ENCODE measurements at places on chromosomes 13 and 19.

DNA sequence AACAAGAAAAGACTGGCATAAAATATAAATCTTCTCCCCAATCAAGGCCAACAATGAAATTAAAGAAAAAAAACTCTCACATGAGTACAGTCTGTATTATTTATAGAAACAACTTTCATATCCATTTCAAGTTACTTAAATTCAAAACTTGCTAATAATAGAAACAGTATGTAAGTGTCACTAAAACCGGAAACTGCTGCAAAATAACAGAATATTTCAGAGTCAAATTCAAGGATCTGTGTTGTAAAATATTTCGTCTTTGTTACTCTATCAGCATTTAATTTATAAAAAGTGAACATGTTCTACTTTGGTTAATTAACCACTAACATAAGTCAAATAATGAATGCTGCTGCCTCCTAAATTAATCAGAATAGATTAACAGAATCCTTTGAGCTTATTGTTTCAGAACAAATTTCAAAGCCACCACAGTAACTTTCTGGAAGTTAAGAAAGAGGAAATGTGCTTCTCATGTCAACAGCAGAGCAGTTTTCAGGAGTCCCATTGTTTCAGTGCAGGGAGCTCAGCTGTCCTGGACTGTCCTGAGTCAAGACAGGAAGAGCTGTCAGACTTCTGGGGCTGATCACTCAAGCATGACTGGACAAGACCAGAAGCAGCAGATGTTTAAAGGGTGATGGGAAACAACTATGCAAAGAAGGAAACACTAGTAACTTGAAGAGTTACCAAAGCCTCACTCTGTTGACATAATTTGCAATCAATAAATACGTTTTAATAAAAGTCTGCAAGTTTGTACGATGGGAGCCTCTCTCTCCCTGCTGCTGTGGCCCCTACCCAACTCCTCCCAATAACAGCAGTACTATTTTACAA lies 76.9 kb downstream of the FOXO1 start:
- DNase-seq, result peak; percentile 7

GRCh38 chr13:74681891-74682290 lies 547.7 kb upstream of the KLF12 start:
- peak; percentile 32 for DNase-seq

DNA sequence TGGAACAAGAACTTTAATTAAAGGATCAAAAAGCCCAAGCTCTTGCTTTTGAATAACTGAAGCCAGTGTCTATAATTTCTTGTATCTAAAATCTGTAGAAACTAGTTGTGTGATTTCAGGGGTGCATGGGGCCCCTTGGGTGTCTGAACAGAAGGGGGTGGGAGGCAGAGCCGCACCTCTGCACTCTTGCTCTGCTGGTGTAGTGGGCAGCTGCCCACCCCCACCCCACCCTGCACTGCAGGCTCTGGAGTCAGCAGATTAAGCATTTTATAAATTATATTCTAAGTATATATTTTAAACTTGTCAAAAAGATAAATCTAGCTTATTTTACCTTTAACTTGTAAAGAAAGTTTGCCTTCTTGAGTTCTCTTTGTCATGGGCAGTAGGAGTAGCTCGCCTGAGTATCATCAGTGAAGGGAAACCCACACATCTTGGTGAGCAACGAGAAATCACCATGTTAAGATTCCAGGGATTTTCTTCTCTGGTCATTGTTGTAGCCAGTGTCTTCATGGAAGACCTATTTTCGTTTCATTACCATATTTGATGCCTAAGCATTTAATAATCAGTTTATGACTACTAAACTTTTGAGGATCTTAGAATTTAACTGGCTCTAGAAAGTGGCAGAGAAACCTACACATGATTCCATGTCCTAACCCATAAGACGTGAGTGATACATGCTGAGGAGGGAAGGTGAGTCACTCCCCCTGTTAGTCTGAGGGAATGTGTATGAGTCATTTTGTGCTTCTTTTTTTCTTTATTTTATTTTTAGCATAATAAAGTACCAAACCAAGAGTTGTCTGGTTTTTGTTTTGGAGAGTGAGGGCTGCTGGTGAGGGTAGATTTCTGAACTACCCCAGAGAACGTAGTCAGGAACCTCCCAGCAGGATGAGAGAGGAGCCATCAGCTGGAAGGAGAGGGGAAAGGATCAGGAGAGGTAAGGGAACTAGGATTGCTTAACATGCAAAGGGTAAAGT lies 7.7 kb downstream of the UBE2L5 start:
- DNase-seq, result no peak

GRCh38 chr19:2558543-2558942 lies 82.6 kb downstream of the GADD45B start:
- no peak for DNase-seq

DNA sequence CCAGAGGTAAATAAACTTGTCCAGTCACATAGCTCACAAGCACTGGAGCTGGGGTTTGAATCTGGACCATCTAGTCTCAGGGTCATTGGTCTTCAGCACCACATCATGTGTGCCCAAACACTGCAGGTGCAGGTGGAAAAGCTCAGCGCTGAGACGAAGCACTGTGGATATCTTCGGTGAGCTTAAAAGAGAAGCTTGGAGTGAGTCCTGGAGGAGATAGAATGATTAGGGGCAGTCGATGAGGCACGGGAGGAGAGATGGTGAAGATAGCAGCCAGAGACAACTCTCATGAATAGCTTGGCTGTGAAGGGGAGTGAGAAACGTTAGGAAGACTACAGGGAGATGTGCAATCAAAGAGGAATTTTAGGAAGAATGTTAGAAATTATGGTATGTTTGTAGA lies 389.3 kb downstream of the FGF9 start:
- no peak for DNase-seq

GRCh38 chr13:95243207-95243606 lies 58.0 kb downstream of the ABCC4 start:
- no peak for DNase-seq

DNA sequence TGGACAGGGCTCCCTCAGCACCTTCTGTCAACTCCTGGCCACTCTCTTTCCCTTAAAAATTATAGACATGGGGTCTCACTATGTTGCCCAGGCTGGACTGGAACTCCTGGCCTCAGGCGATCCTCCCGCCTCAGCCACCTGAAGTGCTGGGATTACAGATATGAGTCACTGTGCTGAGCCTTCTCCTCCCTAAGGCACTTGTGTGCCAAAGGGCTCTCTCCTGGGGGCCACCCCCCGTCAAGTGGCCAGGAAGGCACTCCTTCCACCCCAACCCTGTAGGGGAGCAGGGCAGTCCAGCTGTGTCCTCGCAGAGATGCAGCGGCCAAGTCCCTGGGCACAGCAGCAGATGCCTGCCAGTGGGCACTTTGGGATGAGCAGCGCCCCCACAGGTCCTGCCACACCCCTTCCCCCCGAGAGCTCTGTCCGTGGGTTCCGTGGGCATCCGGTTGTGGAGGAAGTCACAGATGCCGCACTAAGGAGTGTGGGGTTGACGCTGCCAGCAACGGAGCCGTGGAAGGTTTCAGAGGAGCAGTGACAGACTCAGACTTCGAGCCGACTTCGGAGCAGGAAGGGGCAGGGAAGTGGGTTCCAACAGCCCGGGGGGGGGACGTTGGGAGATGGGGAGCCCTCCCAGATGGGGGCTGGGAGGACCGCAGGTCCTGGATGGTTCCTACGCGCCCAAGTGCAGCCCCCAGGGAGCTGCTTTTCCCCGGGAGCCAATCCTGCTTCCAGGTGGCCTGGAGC lies 3.3 kb upstream of the UQCR11 start:
- no peak for DNase-seq

GRCh38 chr13:44040070-44040817 lies 160.5 kb downstream of the LACC1 start:
- DNase-seq, result no peak

DNA sequence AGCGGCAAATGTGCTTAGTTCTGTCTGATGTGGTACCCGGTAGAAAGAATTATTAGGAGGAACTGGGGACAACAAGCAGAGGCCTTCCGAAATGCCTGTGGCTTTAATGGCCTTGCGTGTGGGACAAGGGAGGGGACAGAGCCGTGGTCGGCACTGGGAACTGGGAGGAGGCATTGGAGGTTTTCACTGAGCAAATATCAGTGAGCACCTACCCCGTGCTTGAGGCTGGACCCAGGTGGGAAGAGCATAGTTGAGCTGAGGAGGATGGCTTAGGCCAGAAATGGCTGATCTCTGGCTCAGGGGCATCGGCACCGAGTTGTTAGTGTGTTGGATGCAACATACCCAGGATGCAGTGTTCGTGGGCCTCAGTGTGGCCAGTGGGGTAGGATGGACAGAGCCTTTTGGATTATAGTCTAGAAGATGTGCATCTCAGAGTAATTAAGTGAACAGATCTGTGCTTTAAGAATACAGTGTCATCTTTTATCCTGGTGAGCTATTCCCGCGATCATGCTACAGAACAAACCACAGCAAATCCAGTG lies 201.3 kb downstream of the TEX29 start:
- DNase-seq, result no peak

DNA sequence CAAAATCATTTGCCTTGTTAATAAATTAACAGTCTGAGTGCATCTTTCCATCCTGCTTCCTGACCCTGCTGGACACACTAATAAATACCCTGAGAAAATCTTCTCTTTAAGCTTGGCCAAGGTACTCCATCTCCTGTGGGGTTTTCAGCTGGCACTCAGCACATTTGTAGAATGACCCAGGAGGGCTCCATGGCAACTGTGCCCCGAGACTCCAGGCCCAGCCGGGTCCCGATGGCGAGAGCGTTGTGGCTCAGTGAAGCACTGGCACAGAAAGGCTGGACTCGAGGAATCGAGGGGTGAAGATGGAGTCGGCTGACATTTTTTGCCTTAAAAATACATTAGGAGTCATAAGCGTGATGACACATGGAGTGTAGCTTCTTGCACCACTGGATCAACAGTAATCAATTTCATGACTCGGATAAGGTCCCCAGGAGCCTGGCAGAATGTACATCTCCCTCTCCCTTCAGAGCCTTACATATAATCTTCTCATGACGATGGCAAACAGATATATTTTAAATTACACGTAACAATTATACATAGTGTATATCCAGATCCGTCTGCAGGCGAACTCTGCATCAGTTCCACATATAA lies 85.4 kb downstream of the SLC7A1 start:
- peak; percentile 20 for DNase-seq

DNA sequence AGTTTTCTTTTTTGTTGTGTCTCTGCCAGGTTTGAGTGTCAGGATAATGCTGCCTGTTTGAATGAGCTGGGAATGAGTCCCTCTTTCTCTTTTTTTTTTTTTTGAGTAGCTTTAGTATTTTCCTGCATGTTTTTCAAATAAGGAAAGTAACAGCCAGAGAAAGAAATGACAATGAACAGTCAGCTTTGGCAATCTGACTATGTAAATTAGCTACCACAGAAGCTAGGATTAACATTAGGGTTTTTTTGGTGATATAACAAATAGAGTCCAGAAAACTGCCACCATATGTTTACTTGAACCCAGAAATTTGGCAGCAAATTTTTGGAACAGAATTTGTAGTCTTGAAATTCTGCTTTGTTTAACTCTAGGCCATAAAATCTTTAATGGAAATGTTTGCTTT lies 50.5 kb downstream of the SGCG start:
- no peak for DNase-seq

DNA sequence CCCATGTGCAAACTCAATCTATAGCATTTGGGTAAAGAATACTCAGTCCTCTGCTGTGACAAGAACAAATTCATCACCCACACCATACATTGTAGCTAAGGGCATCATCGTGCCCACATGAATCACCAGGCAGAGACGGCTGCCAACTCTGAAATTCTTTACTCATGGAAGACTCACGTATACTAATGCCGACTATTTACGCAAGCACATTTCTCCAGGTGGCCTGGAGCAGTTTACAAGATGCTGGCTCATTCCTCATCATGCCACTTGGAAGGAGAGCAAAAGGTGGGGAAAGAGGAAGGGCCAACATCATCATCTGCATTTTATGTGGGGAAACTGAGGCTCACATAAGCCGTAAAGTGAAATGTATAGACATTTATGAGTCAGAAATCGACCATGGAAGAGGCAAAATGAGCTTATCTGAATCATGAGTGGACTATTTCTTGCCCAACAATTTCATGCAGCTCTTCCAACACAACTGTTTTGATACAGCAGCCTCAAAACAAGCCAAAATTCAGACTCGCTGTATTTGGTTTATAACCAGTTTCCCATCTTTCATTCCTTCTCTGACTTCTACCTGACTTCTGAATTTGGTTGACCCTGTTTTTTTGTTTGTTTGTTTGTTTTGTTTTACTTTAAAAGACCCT lies 213.9 kb upstream of the SERP2 start:
- DNase-seq, result no peak

DNA sequence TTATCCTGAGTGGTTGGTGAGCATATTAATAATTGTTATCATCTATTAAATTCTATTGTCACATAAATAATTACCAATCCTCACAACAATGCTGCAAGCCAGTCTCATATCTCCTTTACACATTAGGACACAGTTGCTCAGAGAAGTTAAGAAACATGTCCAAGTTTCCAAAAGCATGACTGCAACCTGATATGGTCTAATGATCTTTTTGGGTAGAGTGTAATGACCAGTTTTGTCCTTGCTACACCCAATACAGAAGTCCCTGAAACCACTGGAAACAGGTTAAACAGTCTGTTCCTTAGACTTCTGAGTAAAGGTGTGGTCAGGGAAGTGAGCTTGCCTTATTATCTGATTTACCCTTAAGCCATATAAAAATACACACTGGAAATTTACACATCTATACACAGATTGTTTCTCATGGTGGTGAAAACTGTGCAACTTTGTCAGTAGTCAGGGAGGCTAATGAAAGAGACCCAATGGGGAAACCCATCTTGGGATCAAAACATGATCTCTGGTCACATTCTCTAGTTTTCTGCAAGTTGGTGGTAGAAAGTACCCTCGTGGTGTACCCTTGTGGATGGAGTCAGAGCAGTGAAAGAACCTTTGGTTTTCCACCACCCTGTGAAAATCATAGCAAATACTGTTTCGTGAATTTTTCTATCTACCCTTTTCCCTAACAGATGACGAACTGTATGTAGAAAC lies 146.0 kb upstream of the KLF12 start:
- no peak for DNase-seq

- DNase-seq, result peak; percentile 14
Measured at GRCh38 chr13:102724923-102725322, 30.1 kb upstream of the METTL21C start.

GRCh38 chr19:28330831-28331230 lies 882.1 kb downstream of the UQCRFS1 start:
- no peak for DNase-seq

DNA sequence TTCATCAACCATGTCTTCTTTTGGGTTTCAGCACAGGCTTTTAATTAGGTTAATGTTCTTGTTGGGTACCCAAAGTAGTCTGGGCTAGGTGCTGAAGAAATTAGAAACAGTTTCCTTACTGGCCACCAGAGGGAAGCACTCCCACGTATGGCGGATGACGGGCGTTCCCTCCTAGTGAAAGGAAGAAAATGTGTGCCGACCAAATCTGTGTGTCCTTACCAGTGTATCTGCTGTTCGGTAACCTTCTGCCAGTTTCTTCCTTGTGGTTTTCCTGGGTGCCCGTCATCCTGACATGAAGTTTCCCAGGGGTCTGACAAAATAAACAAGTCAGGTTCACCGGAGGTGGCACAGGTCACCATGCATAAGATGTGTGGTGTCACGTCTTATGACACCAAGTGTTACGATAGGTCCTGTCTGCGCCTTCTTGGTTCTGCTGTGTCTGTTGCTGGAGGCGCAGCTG lies 6.0 kb upstream of the WDR88 start:
- DNase-seq, result peak; percentile 80

All from G401 (cell line).